ENCODE measurements at places on chromosomes 2 and 18.

DNA sequence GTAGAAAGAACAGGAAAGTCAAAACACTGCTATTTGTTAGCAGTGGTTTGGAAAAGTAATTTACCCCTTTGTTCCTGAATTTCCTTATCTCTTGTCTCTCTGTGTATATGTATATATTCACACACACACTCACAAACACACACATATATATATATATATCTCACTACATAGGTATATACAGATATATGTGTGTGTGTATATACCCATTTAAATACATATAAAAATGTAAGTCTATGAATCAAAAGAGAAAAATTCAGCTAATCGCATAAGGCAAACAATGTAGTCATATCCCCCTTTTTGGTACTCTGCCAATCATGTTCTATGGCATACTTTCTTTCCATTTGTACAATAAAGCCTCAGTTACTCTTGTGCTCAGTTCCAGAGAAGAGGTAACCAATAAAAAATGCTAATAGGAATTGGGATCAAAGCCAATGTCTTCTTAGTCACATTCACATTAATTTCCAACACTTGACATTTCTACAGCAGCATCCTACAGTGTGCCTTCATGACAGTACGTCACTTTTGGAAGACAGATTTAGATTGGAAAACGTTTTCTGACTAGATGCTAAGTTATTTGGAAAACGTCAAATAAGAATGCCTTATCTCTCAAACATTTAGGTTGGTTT is 94.6 kb downstream of the MC4R start:
- peak; percentile 40 for DNase-seq

DNA sequence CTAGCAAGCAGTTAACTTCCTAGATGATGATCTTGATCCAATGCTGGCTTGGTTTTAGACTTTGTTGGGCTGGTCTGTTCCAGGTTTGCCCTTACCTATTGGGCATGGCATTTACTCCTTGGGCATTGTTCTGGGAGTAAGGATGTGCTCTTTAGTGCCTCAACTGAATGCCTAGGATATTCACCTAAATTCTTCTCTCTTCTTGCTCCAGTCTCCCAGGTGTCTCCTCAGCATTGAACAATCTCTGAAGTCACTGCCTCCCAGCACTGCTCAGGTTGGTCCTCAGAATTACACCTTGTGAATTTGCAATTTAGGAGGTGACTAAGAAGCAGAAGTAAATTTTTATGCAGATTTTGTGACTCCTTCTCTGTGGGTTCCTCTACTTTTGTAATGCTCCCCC is 307.7 kb upstream of the COL3A1 start:
- no peak for DNase-seq

DNA sequence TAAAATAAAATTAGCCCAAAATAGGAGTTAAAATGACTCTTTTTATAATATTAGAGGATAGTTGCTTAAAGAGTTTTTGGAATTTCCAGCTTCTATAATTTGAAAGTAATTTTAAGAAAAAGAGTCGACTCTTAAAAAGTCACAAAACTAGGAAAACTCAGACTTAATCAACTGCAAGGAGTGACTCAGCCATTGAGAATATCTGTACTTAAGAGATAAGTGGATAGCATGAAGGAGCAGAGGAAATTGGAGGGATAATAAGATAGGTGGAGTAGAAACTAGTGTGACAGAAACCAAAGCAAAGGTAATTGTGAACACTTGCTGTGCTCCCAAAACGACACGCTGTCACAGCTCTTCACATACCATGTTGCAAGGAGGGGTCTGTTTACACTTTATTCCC is 8.4 kb downstream of the RSAD2 start:
- no peak for DNase-seq

DNA sequence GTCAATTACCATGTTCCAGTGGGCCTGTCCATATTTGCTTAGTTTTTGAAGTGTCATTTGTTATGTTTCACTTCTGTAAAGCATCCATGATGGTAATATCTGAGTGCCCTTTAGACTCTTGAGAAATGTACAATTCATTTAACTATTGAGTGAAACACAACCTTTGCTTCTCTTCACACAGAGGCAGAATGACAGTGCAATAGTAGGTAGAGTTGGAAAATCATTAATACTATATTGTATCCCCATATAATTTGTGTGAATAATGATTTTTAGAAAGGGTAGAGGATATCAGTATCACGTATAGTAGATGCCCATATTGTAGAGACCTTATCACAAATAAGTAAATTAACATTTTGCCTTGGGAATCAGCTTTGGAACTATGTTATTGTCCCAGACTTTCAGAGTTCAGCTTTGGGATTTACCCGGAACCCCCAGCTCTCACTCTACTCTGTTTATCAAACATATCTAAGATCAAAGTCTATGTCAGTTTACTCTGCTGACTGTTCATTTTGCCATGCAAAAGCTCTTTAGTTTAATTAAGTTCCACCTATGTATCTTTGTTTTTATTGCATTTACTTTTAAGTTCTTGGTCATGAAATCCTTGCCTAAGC is 172.7 kb upstream of the NOL4 start:
- DNase-seq = no peak

GRCh38 chr18:76548541-76548940 is 53.5 kb upstream of the ZNF516 start:
- DNase-seq = no peak

GRCh38 chr2:70837980-70838925 is 2.6 kb upstream of the CD207 start:
- no peak for DNase-seq

GRCh38 chr2:113892004-113892710 is 2.3 kb downstream of the ACTR3 start:
- no peak for DNase-seq

GRCh38 chr18:36817039-36817438 is 11.8 kb downstream of the TPGS2 start:
- no peak for DNase-seq

DNA sequence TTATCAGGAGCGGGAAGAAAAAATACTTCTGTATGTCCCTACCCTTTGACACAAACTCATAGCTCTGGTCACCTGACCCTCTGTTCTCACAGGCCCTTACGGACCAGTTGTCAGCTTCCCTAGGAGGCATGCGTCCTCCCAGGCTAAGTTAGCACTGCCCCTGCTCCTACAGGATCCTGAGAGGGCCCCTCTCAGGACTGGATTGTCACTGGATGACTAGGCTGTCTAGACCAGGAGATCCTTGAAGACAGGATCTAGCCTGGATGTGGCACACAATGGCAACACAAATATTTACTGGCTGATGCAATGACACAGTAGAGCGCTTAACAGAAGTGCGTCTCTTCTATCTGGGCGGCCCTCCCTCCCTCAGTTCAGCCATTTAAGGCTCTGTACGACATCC is 7.7 kb downstream of the FAM228A start:
- DNase-seq = no peak

- DNase-seq = peak; percentile 65
Measured at GRCh38 chr2:201996006-201996405, 37.6 kb upstream of the FZD7 start.

- DNase-seq = no peak
Measured at GRCh38 chr2:130385709-130386108, 29.9 kb downstream of the PTPN18 start.

- no peak for DNase-seq
Measured at GRCh38 chr2:152496371-152496770, 161.4 kb downstream of the FMNL2 start.

GRCh38 chr2:73109431-73110167 is 3.1 kb downstream of the RAB11FIP5 start:
- DNase-seq = no peak

- DNase-seq = no peak
Measured at GRCh38 chr18:52344881-52345280, 4.9 kb downstream of the DCC start.

DNA sequence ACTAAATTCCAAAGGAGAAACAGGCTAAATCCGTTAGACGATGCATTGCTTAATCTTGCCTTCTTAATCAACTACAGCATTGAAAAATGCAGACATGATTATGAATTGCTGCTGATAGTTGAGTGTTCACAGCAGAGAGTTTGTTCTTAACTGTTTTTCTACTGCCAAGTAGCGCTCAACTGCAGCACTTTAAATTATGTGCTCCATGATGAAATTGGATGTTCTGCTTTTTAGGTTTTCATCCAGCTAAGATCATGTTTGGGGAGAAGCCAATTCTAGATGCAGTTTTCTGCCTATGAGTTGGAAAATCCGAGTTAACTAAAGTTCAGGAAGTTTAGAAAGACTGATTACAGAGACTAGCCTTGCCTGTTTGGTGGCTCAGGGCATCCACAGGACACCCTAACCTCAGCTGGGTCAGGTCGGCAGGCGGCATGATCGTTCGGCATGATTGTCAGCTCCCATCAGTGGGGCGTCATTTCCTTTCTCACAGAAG is 119.4 kb upstream of the PIEZO2 start:
- no peak for DNase-seq

DNA sequence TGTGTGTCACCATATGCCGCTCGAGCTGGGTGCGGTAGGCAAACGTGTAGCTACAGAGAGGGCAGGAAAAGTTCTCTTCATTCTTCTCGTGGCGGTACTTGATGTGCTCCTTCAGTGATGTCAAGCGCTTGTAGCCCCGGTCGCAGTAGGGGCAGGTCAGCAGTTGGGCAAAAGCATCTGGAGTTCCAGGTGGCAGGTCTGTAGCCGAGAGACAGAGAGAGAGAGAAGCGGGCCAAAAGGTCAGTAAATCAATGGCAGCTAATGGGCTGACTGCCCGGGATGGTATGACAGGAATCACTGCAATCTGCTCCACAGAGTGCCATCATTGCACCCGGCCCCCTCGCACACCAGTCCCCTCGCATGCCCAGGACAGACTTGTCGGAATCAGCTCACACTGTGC is 116.0 kb downstream of the ZEB2 start:
- no peak for DNase-seq

DNA sequence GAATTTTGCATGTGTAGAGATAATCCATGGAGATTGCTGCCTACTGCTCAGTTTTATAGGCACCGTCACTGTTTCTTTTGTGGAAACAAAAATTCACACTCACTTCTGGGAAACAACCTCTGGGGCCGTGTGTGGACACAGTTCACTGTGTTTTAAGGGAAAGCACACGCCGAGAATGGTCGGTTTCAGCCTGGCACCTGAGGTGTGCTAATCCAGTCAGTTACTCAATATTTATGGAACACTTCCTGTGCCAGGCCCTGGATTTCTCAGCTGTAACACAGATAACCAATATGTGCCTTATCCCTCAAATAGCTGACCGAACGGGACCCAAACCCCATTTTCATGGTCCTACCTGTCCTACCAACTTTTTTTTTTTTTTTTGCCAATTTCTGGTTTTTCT is 179.6 kb downstream of the MGAT5 start:
- no peak for DNase-seq

GRCh38 chr2:9778012-9778411 is 65.3 kb upstream of the TAF1B start:
- no peak for DNase-seq

- no peak for DNase-seq
Measured at GRCh38 chr2:233273120-233273519, 21.6 kb downstream of the ATG16L1 start.

DNA sequence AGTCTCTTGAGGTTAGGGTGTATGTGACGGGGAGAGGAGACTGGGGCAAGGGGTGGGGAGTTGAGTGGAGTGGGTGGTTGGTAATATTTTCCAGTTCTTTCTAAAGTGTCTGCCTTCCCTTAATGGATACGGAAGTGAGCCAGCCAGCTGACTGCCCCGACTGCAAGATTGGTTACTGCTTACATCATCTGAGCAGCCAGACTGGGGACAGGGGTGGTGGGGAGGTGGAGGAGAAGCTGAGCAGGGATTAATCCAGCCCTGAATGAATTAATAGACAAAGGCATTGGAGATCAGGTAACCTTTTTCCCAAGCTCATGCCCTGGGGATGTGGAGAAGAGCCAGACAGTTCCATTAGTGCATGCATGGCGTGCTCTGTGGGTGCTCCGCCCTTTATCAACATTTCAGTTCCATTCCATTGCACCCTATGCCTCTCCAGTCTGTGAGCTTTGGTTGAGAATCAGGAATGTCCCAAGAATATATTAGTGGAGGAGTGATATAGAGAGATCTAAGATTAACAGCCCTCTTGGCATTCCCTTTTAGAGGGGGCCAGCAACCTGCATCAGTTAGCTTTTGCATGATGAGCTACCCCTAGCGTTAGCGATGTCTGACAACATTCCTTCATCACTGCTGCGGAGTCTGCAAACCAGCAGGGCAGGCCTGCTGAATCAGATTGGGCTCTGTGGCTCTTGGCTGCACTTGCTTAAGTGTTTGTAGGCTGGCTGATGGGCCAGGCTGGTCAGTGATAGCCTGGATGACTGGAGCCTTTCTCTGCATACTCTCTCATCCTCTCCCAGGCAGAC is 67.4 kb downstream of the TNP1 start:
- peak; percentile 58 for DNase-seq

DNA sequence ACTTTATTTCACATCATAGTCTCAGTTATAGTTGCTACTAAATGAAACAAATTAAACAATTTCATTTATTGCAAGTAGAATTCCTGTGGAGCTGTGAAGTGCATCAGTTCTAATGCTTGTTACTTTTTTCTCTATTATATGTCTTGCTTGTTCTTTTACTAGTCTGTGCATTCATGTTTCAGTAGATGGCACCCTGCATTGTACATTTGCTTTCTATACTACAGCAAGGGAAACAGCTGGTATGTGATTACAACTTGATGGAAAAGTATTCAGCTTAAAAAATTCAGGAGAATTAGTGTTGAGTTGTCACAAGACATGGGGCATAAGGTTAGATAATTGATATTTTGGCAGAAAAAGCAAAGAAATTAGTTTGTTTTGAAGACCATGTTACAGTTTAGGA is 72.3 kb downstream of the TANK start:
- no peak for DNase-seq

GRCh38 chr2:218400930-218401881 is 1.5 kb downstream of the CTDSP1 start:
- DNase-seq = no peak

- no peak for DNase-seq
Measured at GRCh38 chr2:113679457-113679856, 52.4 kb downstream of the RABL2A start.

- peak; percentile 18 for DNase-seq
Measured at GRCh38 chr18:26928670-26929313, 63.3 kb upstream of the AQP4 start.

GRCh38 chr2:43311276-43311675 is 84.9 kb upstream of the ZFP36L2 start:
- peak; percentile 86 for DNase-seq

DNA sequence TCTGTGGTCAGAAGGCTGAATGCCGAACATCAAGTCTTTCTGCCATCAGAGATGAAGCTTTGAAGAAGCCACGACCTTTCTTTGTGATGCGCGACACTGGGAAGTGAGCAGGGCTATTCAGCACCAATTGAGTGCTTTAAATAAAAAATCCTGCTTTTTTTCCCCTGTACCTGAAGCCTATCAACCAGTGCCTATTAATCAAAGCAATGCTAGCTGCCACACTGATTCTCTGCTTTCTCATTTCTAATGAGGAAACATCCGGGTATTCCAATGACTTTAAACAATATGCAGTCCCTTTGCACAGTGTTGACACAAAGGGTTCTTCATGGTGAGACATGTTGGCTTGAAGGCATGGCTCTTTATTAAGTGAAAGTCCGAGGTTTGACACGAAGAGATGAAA is 88.0 kb downstream of the GALR1 start:
- DNase-seq = no peak

- no peak for DNase-seq
Measured at GRCh38 chr2:238125127-238125885, 13.2 kb upstream of the KLHL30 start.

- peak; percentile 13 for DNase-seq
Measured at GRCh38 chr2:165067643-165068486, 112.5 kb upstream of the SLC38A11 start.
